ENCODE measurements at places on chromosomes 7 and 10.

GRCh38 chr10:75941223-75941801, 509.9 kb downstream of the LRMDA start:
- no peak for DNase-seq

GRCh38 chr7:74455928-74456327, 2.2 kb downstream of the GTF2IRD1 start:
- DNase-seq: no peak

GRCh38 chr10:123424537-123424936, 241.6 kb upstream of the GPR26 start:
- no peak for DNase-seq

- no peak for DNase-seq
Measured at GRCh38 chr7:78463039-78463438, 664.5 kb downstream of the PHTF2 start.

DNA sequence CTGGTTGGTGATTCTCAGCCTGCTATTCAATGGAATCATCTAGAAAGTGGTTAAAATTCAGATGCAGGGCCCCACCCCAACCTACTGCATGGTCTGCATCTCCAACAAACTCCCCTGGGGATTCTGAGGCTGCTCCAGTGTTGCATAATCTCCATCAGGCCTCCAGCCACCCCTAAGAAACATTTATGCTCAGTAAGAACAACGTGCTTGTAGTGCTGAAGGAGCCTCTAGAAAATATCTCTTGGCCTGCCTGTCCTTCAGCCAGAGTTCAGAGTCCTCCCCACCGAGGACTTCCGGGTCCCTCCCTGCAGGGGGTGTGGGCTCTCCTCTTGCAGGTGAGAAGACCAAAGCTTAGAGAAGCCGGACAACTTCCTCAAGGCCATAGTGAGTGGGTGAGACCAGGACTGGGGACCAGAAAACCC, 159.8 kb downstream of the SH3PXD2A start:
- DNase-seq: no peak

- no peak for DNase-seq
Measured at GRCh38 chr10:7659560-7659959, 7.2 kb downstream of the ITIH5 start.

GRCh38 chr7:155791214-155791737, 21.0 kb downstream of the SHH start:
- DNase-seq: no peak

GRCh38 chr7:34158368-34159153, 253.2 kb downstream of the BMPER start:
- no peak for DNase-seq

- no peak for DNase-seq
Measured at GRCh38 chr7:93799750-93800357, 90.7 kb downstream of the TFPI2 start.

- DNase-seq: no peak
Measured at GRCh38 chr7:602341-603141, 82.9 kb upstream of the PDGFA start.

DNA sequence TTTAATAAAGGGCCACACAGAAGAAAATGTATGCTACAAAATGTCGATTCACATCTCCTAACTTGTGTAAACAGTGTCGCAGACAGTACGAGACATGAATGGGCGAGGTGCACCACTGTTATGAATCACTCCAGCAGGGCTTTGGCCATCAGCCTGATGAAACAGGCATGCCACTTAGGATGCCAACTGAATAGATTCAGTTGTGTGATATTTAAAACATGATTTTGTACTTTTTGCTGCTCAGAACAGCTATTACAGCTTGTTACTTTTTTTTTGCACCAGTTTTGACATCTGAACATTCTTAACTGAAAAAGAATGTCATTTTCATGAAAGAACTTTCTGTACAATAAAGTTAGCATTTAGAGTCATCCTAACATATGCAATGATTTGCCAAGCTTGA, 138.1 kb downstream of the VTI1A start:
- DNase-seq: no peak

DNA sequence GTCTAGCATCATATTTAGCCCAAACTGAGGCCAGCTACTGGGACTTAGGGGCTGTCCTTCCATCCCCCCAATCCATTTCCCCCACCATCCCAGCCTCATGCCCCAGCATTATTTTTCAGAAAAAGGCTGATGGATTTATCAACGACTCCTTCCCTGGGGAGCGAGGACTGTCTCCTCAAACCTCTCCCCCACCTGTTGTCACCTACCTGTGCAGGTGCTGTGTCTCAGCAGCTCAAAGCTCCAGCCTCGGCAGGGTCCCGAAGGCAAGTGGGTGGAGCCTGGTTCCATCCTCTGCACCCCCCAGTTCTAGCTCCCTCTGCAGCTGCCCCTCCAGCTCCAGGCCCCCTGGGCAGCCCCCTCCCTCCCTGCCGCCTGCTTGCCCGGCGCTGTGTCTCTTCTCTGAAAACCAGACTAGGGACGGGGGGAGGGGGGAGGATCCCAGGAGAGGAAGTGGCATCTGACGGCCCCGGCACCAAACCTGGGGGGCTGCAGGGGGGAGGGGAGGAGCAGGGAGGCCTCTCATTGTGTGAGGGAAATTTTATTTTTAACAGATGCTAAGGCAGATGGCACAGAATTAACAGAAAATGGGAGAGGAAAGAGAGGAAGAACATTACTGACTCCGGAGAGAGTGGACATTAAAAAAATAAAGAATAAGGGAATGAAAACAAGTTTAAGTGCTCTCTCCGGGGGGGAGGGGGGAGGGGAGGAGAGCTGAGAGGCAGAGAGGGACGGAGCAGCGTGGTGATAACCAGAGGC, 61.7 kb upstream of the PAX2 start:
- no peak for DNase-seq

DNA sequence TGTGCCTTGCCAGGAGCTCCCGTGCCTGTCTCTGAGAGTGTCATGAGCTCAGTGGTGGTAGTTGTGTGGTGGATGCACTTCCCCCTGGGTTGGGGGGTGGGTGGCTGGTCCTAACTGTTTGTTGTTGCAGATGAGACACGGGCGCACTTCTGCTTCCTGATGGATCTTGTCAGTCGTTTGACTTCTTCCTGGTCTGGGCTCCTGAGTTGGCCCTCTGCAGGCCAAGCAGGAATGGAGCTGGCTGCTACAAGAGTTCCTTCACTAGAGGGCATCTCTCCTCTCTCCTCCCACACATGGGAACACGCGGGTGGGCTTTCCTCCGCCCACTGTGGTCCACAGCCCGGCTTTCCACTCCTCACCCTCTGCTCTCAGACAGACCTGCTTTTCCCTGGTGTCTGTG, 82.0 kb downstream of the BMS1 start:
- no peak for DNase-seq

- DNase-seq: no peak
Measured at GRCh38 chr7:49995681-49996080, 97.4 kb downstream of the ZPBP start.

DNA sequence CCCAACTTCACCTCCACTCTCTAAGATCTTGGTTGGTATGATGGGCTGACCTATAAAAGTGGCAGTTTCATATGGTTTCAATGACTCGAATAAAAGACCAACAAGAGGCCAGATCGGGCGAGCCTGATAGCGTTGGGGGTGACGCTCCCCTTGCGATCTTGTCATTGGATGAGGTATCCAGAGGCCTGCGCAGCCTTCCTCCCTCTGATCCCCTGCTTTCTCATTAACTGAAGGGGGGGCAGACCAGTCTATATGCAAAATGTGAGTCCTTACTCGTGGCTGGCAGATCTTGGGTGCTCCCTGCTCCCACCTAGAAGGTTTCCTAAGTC, 937 bp upstream of the COBL start:
- no peak for DNase-seq

- no peak for DNase-seq
Measured at GRCh38 chr10:94219829-94220228, 142.9 kb downstream of the NOC3L start.

DNA sequence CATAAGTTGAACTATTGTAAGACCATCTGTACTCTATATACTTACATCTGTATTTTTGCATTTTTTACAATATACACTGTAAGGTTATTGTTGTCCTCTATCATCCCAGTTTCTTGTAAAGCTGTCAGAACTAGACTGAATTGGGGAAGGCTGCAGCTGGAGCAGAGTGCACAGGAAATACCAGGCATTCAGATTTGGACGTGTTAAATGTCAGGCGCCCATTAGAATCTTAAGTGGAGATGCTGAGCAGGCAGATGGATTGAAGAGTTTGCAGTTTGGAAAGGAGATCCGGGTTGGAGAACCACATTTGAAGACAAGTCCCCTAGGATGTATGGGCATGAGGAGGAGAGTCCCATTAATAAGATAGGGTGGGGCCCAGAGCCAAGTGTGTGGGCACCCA, 40.4 kb downstream of the MTURN start:
- no peak for DNase-seq

DNA sequence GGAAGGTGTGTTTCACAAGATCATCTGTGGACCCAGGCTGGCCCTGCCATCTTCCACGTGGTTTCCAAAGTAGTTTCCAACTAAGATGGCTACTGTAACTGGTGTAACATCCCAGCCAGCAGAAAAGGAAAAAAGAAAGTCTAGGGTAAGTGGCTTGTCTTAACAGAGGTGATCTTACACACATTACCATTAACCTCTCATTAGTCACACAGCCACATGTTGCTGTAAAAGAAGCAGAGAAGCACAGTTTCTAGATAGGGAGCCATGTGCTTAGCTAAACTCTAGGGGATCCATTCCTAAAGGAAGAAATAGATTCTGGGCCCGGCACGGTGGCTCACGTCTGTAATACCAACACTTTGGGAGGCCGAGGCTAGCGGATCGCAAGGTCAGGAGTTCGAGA, 54.3 kb downstream of the ZNF438 start:
- no peak for DNase-seq

- DNase-seq: no peak
Measured at GRCh38 chr10:3374914-3375313, 202.3 kb upstream of the PITRM1 start.

DNA sequence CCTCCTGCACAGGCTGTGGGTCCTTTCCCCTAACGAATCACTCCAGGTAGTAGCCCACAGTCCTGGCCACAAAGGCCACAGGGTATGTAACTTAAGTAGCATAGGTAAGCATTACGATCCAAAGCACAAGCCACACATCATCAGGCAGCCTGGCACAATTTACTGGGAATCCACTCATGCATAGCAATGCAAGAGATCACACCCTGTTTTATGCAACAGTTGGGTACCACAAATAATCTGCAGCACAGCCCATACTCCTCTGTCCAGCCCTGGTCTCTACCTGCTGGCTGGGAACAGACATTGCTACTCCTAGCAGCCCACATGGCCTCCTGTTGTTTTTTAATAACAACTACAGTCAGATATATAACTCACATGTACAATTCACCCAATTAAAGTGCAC, 34.3 kb downstream of the SRPK2 start:
- DNase-seq: no peak

DNA sequence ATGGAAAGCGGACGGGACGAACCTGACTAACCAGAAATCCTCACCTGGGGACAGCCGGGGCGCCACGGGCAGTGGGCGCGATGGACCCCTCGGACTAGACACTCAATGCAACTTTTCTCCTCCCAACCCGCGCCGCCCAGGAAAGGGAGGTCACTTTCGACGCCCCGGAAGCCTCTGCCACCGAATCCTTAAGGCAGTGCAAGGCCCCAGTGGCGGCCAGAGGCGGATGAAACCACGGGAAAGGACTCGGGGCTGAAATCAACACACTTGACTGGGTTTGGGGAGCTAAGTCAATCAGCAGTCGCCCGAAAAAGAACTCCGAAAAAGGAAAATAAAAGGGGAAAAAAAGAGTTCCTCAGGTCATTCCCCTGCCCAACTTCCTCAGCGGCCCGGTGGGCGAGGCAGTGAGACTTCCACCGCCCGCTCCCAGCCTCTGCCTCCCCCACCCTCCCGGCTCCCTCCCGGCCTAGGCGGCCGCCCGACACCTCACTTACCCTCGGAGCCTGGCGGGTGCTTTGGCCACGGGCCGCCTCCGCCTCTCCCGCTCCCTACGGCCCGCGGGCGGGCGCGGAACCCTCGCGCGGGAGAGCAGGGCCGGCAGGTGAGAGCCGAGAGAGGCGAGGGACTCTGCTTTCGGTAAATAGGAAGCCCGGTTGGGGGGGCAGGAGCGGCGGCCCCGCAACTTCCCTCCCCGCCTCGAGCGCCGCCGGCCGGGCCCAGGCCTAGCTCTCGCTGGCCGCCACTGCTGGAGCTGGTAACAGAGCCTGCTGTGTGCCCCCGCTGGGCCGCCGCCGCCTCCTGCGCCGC, 518 bp downstream of the WAPL start:
- DNase-seq: no peak
